ENCODE measurements at places on chromosomes 5 and 9.
A peak's percentile ranks its signal among the peaks of the same experiment; 100 is the strongest.

DNA sequence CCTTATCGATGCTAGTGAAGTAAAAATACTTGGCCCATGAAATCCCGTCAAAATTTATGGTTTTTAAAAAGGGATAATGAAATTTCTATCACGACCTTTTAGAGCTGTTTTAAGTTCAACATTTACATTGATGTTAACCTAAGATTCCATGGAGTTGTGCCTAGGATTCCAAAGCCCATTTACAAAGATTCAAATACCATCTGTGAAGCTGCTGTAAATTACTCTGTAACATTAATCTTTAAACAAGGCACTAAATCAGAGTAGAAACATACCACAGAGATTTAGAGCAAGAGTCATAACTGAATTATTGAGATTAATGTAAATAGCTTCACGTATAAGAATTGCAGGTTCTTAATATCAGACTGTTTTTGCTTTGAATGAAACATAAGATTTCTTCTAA lies 17.7 kb downstream of the POU5F2 start:
- DNase-seq = no peak

GRCh38 chr9:137114220-137114612 lies 317 bp downstream of the DPP7 start:
- peak; percentile 23 for DNase-seq

DNA sequence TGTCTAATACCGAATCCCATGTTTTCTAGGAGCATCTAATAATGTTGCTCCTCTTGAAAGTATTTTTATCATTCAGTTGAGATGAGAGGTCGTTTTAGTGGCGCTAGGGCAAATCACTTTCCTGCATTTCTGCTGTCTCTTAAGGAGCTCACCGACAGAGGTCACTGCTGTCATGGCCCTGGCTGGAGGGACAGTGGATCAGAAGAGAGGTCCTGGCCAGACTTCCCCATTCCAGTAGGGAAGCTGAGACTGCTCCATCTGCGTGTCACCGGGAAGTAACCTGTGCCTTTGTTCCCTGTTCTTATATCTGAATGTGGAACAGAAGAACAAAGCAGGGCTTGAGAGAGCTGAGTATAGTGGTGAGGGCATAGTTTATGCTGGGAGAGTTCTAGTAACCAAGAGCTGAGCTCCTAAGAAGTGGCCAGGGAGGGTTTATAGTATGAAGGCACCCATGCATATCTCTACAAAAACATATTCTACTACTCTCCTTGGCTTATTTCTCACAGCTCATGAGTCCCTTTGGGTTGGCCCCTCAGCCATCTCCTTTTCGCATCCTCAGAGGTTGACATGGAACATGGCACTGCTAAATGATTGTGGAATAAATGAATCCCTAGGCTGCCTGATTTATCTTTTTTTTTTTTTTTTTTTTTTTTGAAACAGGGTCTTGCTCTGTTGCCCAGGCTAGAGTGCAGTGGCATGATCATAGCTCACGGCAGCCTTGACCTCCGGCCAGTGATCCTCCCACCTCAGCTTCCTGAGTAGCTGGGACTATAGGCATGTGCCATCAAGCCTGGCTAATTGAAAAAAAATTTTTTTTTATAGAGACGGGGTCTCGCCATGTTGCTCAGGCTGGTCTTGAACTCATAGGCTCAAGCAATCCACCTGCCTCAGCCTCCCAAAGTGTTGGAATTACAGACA lies 27.2 kb downstream of the ATP6V0E1 start:
- no peak for DNase-seq

- peak; percentile 36 for DNase-seq
These were observed 272.2 kb downstream of the AUH start for GRCh38 chr9:91089405-91090129.

GRCh38 chr5:81006231-81006630 lies 46.1 kb downstream of the RASGRF2 start:
- DNase-seq = no peak

GRCh38 chr9:87445646-87446045 lies 52.0 kb upstream of the DAPK1 start:
- peak; percentile 16 for DNase-seq

DNA sequence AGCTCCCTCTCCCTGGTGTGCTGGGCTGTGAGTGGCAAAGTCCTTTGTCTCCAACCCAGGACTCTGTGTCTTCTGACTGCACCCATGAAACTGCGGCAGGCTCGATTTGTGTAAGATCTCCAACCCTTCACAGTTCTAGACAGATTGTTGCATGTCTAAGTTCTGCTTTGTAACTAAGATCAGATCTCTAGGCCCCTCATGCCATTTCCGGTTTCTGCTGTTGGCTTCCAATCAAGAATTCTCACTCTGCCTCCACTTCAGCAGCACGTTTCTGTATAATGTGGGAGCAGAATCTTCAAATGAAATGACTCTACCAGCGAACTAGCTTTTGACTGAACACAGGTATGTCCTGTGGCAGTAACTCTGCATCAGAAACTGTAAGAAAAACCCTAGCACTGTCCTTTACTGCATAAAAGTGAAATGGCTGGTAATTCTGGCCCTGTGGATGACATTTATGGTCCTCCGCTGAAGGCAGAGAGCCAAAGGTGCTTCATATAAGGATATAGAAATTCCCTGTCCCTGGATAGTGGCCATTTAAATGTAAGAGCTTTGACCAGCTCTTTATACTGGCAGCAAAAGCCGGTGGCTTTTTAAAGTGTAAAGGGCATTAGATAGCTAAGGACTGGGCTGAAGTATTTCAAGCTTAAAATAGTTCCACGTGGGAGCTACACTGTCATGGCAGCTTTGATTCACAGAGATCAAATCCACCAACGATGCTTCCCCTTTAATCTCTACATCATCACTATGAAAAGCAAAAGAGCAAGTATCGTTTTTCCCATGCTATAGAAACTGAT lies 319.0 kb upstream of the CDH6 start:
- DNase-seq = no peak

Data from activated T-cell treated with anti-CD3 and anti-CD28 coated beads, Interleukin-2, amount 50 U/mL, for 72 hours (primary cell).